Glutamatergic neuron (in vitro differentiated cells): ENCODE measurements at places on chromosomes 5 and 9.

DNA sequence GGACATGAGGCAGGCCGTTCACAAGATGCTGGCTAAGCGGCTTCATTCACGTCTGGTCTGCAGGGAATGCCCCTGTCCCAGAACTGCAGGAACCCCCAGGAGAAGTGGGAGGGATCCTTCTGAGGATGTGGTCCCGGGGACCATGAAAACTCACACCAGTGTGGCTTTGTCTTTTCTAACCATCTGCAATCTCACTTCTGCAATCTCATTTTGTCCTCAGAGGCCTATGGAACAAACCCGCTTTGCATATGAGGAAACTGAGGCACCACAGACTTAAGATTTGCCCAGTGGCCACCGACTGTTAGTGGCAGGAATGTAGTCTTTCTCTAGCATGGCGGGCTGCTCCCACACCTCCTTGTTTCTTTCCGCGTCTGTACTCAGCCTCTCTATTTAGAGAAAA lies 6.9 kb downstream of the CXCL14 start:
- H3K36me3 ChIP-seq: no peaks in the 10 kb centered on the region
- H3K27me3 ChIP-seq: peaks cover 13% of the 10 kb centered on the region
- H3K4me1 ChIP-seq: peaks cover 33% of the 10 kb centered on the region
- no peak overlapping the region for H3K4me3 ChIP-seq
- no peak for DNase-seq

GRCh38 chr5:117263231-117263630 lies 688.6 kb upstream of the SEMA6A start:
- H3K36me3 ChIP-seq: peaks cover 14% of the 10 kb centered on the region
- no peak for DNase-seq
- H3K27me3 ChIP-seq: no peaks in the 10 kb centered on the region
- peaks cover 14% of the 10 kb centered on the region for H3K4me1 ChIP-seq
- H3K4me3 ChIP-seq: no peak overlapping the region

DNA sequence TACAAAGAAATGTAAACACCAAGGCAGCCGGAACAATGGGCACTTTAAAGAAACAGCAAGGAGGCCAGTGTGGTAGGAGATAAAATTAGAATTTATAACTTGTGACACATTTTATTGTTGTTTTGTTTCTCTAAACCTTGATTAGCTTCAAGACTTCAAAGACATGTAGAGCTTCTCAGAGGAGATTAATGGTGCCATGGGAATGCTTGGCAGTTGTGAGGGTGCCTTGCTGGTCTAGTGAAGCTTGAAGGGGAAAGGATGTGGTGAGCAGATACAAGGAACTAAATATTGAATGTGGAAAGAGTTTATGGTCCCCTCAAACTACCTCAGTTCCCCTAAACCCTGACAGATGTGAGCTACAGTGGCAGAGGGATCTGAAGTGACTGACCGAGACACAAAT lies 322.4 kb upstream of the ADAMTS16 start:
- H3K27me3 ChIP-seq: no peaks in the 10 kb centered on the region
- H3K4me1 ChIP-seq: no peaks in the 10 kb centered on the region
- DNase-seq: no peak
- no peak overlapping the region for H3K4me3 ChIP-seq

GRCh38 chr9:126377536-126377935 lies 50.9 kb downstream of the MVB12B start:
- H3K27me3 ChIP-seq: peaks cover 3% of the 10 kb centered on the region
- H3K4me1 ChIP-seq: peaks cover 41% of the 10 kb centered on the region
- no peak overlapping the region for H3K4me3 ChIP-seq
- H3K36me3 ChIP-seq: no peaks in the 10 kb centered on the region
- DNase-seq: no peak

DNA sequence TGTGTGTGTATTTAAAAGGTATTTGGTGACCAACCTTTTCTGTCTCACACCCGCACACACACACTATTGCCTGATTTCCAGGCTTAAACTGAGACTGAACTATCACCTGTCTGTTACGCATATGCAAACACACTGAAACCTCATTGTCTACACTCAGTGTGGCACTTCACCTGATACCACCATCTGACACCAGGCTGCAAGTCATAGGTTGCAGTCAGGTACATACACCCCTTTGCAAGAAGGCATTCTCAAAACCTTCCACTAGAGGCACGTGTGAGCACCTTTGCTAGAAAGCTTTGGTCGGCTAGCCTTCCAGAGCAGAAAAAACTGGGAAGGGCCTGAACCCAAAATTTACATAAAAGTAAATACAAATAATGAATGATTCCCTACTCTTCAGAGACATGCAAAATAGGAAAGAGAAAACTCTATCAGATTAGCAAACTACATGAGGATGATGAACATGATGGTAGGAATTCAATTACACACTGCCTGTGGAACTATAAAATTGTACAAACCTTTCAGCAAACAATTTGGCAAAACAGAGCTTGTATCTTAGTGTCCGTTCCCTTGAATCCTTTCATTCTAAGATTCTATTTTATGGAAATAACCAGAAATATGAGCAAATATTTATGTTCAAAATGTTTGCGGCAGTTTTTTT lies 5.9 kb upstream of the FOXD1 start:
- no peak overlapping the region for H3K27ac ChIP-seq
- no peaks in the 10 kb centered on the region for H3K36me3 ChIP-seq
- peaks cover 5% of the 10 kb centered on the region for H3K4me1 ChIP-seq
- H3K4me3 ChIP-seq: no peak overlapping the region
- peak; percentile 69 for DNase-seq

DNA sequence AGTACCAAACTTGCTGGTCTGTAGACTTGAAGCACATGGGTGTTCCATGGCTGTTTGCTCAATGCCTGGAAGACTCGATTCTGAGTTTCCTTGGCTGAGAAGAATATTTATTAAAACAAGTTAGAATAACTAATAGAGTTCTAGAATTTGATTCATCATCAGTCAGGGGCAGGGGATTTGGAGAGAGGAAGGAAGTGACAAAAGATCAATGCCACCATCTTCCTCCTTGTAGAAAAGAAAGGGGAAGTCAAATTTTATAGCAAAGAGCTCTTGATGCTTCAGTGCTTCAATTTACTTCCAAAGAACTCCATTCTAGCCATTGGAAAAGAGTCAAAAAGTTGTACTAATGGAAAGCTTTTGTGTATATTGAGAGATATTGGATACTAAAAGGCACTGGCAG lies 236.3 kb downstream of the MCTP1 start:
- no peaks in the 10 kb centered on the region for H3K36me3 ChIP-seq
- no peak overlapping the region for H3K27ac ChIP-seq
- no peak overlapping the region for H3K4me3 ChIP-seq
- no peaks in the 10 kb centered on the region for H3K4me1 ChIP-seq
- no peaks in the 10 kb centered on the region for H3K27me3 ChIP-seq

DNA sequence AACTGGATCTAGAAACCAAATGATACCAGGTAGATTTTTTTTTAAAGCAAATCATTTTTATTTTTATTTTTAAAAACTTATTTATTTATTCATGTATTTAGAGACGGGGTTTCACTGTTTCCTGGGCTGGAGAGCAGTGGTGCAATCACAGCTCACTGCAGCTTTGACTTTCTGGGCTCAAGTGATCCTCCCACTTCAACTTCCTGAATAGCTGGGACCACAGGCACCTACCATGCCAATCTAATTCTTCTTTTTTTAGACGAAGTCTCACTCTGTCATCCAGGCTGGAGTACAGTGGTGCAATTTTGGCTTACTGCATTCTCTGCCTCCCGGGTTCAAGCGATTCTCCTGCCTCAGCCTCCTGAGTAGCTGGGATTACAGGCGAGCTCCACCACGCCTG lies 41.3 kb upstream of the CDK20 start:
- H3K4me3 ChIP-seq: no peak overlapping the region
- no peak for DNase-seq
- no peak overlapping the region for H3K27ac ChIP-seq
- H3K27me3 ChIP-seq: peaks cover 2% of the 10 kb centered on the region
- H3K4me1 ChIP-seq: no peaks in the 10 kb centered on the region

DNA sequence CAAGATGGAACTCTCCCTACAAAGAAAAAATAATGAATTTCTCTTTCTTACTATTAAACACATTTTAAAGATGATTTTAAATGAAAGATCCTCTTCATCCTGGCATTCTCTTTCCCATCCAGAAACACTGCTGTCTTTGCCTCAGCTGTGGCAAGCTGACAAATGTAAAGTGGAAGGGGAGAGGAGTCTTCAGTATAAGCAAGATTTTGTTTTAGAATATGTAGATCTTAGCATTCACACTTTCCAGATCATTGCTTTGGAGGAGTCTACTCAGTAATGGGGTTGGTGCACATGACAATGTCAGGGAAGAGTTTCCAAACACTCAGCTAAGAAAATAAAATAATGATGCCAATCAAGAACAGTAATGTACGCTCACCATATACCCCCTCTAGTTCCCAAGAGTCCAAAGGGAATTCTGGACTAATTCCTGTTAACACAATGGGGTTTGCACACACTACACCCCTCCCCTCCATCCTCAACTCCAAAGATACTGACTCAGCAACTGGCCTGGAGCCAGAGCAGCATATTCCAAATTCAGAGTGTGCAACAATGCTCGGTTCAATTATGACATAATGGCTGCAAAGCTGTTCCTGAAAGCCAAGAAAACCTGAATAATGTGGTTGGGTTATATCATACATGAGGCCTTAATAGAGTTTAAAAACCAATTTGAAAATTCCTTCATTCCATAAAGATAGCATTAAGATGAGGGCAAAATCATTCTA lies 4.6 kb downstream of the C5orf63 start:
- H3K4me3 ChIP-seq: no peak overlapping the region
- no peak for DNase-seq
- no peaks in the 10 kb centered on the region for H3K27me3 ChIP-seq
- H3K36me3 ChIP-seq: no peaks in the 10 kb centered on the region
- H3K4me1 ChIP-seq: peaks cover 2% of the 10 kb centered on the region
- H3K27ac ChIP-seq: no peak overlapping the region

DNA sequence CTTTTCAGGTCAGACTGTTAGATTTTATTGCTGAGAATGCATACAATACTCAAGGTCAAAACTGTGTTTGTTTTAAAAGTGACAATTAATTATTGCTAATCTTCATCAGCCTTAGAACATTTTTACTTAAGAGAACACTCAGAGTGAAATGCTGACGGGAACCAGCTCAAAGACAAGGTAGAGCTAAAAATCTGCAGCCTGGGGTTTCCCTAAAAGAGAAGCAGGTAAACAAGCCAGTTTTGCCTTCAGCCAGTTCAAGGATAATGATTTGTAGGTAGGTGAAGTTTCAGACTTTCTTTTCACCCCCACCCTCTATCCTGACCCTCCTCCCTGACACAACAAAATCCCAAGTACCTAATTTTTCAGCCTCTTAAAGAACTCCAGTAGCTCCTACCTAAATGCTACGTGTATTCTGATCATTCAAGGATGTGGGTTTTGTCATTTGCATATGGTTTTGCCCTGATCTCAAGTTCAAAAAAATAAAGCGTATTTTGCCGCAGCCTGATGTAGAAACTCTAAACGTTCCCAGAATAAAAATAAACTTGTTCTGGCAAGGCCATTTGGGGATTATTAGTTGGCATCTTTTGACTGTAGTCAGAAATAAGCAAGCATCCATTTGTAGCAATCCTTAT lies 407.2 kb downstream of the EFNA5 start:
- H3K27ac ChIP-seq: no peak overlapping the region
- H3K27me3 ChIP-seq: no peaks in the 10 kb centered on the region
- no peaks in the 10 kb centered on the region for H3K4me1 ChIP-seq
- no peak overlapping the region for H3K4me3 ChIP-seq
- no peak for DNase-seq
- peaks cover 20% of the 10 kb centered on the region for H3K36me3 ChIP-seq

GRCh38 chr5:39919876-39920275 lies 495.1 kb upstream of the DAB2 start:
- no peaks in the 10 kb centered on the region for H3K27me3 ChIP-seq
- no peak overlapping the region for H3K27ac ChIP-seq
- no peak for DNase-seq
- H3K4me1 ChIP-seq: no peaks in the 10 kb centered on the region
- H3K36me3 ChIP-seq: no peaks in the 10 kb centered on the region

DNA sequence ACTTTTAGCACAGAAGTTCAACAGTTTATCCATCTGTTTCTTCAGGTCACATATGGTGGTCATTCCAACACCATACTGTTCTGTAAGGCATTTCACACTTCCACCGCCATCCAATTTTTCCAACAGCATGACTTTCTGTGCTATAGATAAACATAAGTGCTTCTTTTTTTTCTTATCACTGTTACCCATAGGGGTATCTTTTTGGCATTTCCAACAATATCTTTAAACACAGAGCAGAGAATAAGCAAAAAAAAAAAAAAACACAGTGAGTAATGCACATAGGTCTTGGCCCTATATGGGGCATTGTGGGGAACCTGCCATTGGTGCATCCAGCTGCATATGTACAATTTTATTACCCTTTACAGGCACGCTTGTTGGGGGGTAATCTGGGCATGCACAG lies 12.2 kb upstream of the ZNF367 start:
- no peak overlapping the region for H3K4me3 ChIP-seq
- peak overlapping the region; percentile 37 for H3K27ac ChIP-seq
- no peaks in the 10 kb centered on the region for H3K27me3 ChIP-seq
- no peak for DNase-seq

- peaks cover 4% of the 10 kb centered on the region for H3K27me3 ChIP-seq
- H3K36me3 ChIP-seq: peaks cover 27% of the 10 kb centered on the region
- H3K27ac ChIP-seq: no peak overlapping the region
- DNase-seq: no peak
- peaks cover 4% of the 10 kb centered on the region for H3K4me1 ChIP-seq
Measured at GRCh38 chr9:104826079-104826775, 62.3 kb downstream of the NIPSNAP3B start.

DNA sequence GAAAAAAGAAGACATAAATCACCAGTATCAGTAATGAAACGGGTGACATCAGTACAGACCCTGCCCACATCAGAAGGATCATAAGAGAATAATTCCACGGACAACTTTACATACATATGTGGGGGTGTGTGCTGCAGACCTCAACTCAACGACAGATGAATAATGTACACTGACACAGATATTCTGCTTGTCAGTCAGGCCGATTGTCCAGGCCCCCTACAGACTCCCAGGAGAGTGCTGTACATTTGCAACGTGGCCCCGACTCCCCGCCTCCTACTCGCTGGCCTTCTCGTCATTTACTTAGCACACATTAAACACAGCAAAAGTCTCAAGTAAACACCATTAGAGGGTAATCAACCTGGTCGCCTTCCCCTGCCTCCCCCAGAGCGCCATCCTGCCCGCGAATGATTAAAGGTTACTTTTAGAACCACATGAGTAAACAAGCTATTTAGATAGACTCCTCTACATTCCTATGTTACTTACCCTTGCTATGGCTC lies 3.5 kb upstream of the TMED9 start:
- no peak for DNase-seq
- H3K27me3 ChIP-seq: peaks cover 6% of the 10 kb centered on the region
- H3K36me3 ChIP-seq: no peaks in the 10 kb centered on the region
- H3K4me3 ChIP-seq: no peak overlapping the region
- H3K27ac ChIP-seq: no peak overlapping the region

DNA sequence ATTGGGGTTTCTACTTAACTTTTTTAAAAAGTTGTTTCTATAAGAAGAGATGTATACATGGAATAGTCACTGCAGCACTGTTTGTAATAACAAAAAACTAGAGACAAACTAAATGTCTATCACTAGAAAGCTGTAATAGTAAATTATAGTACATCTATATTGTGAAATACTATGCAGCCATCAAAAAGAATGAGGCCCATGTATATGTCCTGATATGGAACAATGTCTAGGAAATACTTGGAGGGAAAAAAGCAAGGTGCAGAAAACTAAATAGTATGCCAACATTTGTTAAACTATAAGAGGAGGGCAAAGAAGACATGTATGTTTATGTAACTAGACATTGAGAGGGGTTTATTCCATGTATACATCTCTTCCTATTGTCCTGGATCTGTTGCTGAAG lies 2.9 kb upstream of the RAB14 start:
- H3K4me1 ChIP-seq: peaks cover 6% of the 10 kb centered on the region
- no peak for DNase-seq
- H3K27me3 ChIP-seq: peaks cover 5% of the 10 kb centered on the region
- H3K27ac ChIP-seq: no peak overlapping the region
- H3K4me3 ChIP-seq: no peak overlapping the region
